ENCODE measurements at places on chromosomes 3 and 15.

DNA sequence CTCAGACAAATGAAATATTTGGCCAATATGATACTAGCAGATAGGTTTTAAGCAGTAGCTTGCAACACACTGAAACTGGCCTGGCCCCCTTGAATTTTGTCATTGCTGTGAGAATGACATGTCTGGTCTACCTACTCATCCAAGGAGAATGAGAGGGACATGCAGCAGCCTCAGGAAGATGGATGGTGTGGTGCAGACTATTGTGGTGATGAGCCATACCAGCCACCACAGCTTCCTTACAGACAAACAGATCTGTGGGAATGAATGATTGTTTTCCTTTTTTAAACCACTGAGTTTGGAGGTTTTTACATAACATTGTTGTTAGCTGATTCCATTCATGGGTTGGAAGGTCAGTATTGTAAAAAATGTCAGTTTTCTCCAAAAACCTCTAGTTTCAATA is 133.7 kb upstream of the POU1F1 start:
- DNase-seq: no peak

GRCh38 chr3:143134471-143134870 is 14.9 kb downstream of the CHST2 start:
- no peak for DNase-seq

DNA sequence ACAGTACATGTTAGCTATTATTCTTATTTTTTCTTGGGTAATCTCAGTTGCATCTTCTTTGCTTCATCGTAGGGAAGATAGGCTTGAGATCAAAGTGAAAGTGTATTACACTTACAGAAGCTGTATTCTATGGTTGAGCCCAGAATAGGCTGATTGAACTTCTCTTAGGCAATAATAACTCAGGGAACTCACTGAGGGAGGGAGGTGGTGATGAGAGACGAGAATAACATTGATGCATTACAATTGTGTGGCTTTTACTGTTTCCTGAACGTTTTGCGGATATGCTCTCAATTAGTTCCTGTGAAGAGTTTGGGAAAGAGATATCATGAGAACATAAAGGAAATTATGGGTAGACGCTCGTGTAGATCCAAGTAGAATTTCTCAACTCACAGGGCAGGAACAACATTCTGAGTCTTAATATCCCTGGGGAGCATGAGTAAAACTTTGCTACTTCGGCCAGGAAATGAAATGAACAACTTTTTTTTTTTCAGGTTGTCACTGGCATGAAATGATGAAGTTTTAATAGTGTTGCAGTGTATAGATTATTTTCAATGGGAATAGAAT is 302.2 kb downstream of the TUSC7 start:
- DNase-seq: no peak

DNA sequence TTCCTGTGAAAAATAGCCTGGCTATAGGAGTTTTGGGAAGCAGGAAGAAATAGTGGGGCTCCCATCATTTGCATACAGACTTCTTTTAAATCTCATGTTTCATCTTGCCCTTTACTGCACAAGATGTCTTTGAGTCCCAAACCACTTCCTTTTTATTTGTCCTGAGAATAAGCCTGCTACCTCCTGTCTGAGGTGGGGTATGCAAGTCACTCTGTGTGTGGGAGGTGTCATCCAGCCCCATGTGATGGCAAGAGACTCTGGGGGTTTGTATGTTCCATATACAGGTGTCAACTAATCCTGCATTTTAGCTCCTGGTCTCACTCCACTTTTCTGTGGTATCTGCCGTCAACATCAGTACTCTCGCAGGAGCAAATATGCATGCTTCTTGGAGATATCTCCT is 102.0 kb downstream of the OTOL1 start:
- DNase-seq: no peak

- no peak for DNase-seq
Measured at GRCh38 chr15:98786717-98787116, 138.4 kb downstream of the IGF1R start.

DNA sequence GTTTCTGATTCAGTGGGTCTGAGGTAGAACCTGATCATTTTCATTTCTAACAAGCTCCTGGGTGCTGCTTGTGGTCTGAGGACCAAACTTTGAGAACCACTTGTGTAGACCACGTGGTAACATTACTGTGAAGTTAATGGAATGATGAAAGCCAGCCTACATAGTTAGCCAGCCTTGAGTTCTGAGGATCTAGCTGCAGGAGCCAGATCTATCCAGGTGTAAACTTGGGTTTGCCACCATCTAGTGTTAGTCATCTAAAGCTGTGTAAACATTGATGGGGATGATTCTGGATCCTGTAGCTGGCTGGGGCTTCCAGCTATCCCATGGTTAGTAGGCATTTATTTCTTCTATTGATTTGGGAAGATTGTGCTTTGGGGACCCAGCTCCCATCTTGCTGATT is 170.0 kb downstream of the TMEM108 start:
- DNase-seq: no peak
